Inflammatory macrophage treated with lipopolysaccharide for 1 hour (primary cell): ENCODE measurements at places on chromosomes 6 and 20.
A peak's percentile ranks its signal among the peaks of the same experiment; 100 is the strongest.

- peak; percentile 90 for DNase-seq
Measured at GRCh38 chr6:16683641-16684194, 77.5 kb downstream of the ATXN1 start.

DNA sequence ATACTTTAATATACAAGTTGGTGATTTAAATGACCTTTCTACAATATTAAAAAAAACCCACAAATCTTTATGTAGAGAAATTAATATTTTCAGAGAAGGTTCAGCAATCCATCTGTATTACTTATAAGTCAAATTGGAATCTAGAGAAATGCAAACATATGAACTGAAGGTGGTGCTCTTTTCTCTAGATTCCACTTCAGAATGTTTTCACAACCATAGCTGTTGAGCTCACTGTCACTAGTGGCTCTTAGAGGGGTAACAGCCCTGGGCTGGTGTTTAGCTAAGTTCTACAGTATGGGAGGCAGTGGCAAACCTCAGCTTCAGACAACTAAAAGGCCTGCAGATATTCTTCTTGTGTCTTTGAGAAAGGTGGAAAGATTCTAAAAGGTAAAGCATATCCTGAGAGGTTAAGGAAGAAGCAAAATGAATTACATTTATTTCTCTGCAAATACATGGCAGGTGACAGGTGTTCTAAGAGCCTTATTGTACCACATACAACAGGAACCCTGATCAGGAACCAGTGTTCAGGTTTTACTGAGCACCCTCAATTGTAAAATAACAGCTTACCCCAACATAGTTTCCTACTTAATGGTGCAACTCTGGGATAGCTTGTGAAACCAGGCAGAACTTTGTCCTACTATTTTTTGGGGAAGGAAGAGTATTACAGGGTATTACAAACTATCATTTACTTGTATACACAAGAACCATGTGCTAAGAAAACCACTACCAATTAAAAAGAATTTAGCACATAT lies 56.6 kb upstream of the SAMHD1 start:
- DNase-seq: peak; percentile 74

DNA sequence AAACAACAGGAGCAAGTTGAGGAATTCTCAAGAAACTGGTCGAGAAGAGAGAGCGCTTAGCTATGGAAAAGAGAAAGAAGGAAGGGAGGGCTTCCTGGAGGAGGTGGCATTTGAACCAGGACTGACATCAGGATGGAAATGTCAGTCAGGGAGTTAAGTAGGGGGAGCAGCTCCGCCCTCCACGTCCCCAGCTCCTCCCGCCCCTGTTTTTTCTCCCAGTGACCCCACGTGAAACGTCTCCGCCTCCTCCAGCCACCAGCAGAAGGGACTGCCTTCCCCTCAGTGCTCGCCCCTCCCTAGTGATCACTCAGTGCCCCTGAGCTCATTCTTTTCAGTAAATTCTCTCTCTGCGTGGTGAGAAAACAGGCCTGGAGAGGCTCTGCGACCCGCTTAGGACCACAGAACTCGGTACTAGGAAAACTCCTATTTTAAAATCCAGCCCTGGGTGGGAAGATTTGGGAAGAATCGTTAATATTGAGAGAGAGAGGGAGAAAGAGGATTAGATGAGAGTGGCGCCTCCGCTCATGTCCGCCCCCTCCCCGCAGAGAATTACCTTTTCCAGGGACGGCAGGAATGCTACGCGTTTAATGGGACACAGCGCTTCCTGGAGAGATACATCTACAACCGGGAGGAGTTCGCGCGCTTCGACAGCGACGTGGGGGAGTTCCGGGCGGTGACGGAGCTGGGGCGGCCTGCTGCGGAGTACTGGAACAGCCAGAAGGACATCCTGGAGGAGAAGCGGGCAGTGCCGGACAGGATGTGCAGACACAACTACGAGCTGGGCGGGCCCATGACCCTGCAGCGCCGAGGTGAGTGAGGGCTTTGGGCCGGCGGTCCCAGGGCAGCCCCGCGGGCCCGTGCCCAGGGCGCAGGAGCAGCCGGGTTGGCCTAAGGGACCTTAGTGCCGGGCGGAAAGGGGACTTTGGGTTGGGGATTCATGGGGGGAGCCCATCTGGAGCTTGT lies 4.6 kb downstream of the HLA-DPB1 start:
- DNase-seq: peak; percentile 51

GRCh38 chr6:159271257-159271656 lies 102.1 kb downstream of the FNDC1 start:
- DNase-seq: no peak

- no peak for DNase-seq
Measured at GRCh38 chr20:44361021-44361420, 5.5 kb downstream of the HNF4A start.

DNA sequence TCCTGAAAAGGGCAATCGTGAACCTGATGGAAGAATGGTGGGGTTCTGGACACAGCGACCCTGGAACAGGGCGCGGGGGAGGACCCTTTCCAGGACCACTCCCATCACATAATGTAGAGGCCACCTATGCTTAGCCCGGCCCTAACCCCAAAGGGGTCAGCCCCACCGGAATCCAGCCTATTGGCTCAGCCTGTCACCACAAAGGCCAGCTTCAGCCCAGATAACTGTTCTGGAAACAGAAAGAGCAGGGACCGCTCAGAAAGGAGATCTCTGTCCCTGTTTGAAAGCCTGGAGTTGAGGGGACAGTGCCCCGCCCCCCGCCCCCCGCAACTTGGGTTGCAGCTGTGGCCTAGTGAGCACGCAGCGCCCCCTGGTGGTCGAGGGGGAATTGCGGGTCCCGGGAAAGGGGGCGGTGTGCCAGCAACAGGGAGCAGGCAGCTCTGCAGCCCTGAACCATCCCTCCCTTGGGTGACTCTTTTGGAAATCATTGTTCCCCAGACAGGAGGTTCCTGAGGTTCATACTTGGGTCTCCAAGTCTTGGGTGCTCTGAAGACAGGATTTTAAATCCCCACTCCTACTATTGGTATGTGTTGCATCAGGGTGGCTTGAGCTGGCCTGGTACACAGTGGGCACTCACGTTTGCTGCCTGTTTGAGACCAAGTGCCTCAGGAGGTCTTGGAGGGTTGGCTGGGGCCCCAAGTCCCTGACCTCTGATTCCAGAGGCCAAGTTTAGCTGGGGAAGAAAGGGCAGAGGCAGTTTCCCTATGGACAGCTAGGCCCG lies 1.5 kb downstream of the SIGLEC1 start:
- peak; percentile 84 for DNase-seq

GRCh38 chr6:53014063-53014462 lies 19.0 kb upstream of the GSTA4 start:
- no peak for DNase-seq

- DNase-seq: peak; percentile 92
Measured at GRCh38 chr6:170048615-170049256, 242.1 kb downstream of the DLL1 start.

DNA sequence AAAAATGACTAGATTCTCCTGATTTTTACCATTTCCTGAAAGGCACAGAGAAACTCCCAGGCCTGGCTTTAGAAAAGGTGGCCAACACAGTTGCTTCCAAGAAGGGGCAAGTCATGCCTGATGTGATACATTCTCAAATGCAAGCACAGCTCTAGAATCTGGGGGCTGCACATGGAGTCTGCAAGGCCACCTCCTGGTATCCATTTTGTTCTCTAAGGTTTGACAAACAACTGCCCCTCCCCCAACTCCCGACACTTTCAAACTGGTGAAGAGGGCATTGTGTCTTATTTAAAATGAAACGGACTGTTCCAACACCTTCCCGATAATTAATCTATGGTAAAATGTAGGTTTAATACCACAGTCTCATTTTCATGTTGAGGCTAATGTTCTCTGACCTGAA lies 220.2 kb upstream of the CEP162 start:
- no peak for DNase-seq

DNA sequence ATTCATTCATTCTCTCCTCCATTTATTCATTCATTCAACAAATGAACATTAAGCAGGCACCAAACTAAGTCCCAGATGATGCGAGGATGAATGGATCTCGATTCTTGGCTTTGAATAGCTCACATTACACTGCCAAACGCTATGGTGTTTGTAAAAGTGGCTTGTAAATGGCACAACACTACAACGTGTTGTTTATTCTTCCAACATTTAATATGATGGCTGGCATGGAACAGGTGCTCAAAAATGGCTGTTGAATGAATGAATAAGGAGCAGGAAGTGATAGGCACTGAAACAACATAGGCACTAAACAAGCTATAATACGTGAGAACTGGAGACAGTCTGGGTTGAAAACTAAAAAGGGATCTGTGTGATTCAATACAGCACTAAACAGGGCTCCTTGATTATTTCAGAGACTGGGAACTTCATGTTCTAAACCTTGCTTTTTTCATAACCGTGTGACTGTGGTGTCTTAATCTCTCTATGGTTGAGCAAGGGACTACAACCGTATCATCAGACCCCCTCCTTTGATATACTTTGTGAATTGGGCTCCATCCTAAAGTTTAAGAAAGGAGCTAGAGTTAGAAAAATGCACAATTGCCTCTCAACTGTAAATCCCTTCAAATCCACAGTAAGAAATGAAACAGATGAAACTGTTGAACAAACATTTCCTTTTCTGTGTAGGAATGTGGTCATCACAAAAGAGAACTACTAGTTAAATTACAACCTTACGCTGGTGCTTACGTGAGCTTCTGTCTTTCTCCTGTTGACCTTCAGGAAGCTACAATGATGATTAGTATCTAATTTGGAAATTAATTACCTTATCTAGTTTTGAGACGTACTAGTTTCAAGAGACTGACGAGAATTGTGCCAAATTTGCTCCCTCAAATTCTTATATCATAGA lies 16.9 kb upstream of the SLC16A10 start:
- peak; percentile 56 for DNase-seq

DNA sequence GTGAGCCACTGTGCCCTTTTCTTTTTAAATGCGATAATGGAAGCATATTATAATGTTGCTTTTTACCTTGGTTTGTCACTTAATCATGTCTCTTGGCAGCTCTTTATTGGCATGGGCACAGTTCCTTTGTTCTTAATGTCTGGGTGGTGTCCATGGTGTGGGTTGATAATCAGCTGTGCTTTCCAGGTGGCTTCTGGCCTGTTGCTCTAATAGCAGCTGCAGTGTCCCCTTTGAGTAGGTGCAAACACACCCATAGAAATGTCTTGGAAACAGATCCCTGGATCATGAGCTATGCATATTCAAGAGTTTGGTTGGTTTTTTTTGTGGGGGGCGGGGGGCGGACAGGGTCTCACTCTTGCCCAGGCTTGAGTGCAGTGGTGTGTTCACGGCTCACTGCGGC lies 29.9 kb downstream of the EFCAB8 start:
- DNase-seq: no peak
